Iris pigment epithelial cell (primary cell): ENCODE measurements at places on chromosomes 2 and 18.
A peak's percentile ranks its signal among the peaks of the same experiment; 100 is the strongest.

DNA sequence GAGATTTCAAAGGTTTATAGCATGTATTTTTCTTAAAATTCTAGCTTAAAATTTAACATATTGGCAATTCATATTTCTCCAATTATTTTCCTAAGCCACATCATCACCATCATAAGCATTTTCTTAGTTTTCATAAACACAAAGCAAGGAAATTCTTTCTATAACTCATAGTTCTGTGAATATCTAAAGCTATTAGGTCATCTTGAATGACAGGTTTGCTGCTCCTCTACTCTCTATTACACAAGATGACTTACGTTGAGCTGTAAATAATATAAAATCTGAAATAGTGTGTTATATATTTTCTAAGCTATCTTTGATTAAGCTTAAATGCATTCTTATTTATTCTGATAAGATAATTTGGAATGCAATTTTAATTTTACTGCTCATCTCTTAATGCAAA lies 984.6 kb upstream of the CNTNAP5 start:
- DNase-seq, result no peak

GRCh38 chr2:831622-832021 lies 119.0 kb upstream of the SNTG2 start:
- no peak for DNase-seq

GRCh38 chr2:113278742-113279139 lies at the start of gene PAX8:
Gene PAX8, minus strand, starts transcription at chr2:113278921. Its CDS starts 527 bp downstream, at chr2:113278394.
- no peak for DNase-seq

- DNase-seq, result no peak
Observed at GRCh38 chr2:122031544-122032263, 276.3 kb downstream of the TSN start.

DNA sequence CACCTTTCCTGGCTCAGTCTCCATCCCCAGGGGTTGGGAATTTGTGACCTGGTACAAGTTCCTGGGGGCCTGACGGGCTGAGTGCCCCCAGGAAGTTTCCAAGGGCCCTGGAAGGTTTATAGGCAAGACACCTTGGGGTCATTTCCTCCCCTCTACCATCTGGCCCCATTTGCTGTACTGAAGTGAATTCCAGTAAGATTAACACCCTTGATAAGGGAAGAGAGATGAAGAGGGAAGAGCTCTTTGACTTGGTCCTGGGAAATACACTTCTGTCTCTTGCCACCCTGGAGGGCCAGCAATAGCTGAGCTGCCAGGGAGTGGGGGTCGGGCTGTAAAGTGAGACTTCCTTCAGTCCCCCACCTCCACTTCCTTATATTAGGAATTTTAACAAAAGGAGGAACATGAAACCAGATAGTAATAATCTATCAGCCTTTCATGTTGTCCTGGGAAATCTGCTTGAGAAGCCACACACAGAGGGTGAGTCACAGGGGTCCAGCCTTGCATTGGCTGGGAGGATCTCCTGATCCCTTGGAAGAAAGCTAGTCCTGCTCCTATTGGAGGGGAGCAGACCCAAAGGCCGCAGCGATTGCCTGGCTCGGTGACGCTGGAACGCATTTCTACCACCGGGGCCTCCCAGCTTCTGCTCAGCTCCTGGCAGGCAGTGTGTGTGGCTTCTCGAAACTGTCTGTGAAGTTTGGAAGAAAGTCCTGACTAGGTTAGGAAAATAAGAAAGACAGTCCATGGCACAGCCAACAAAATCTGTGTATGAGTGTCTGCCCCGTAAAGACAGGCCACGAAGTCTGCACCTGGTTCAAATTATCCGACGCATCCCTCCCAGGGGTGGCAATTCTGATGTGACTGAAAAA lies 87.3 kb downstream of the ACAA2 start:
- peak; percentile 100 for DNase-seq

- no peak for DNase-seq
Observed at GRCh38 chr18:22320771-22321170, 96.9 kb downstream of the CTAGE1 start.

GRCh38 chr2:224971214-224971613 lies 71.1 kb downstream of the DOCK10 start:
- no peak for DNase-seq

- no peak for DNase-seq
Observed at GRCh38 chr2:182814380-182814779, 52.1 kb downstream of the FRZB start.

GRCh38 chr18:6601241-6601640 lies 128.3 kb upstream of the ARHGAP28 start:
- DNase-seq, result no peak

DNA sequence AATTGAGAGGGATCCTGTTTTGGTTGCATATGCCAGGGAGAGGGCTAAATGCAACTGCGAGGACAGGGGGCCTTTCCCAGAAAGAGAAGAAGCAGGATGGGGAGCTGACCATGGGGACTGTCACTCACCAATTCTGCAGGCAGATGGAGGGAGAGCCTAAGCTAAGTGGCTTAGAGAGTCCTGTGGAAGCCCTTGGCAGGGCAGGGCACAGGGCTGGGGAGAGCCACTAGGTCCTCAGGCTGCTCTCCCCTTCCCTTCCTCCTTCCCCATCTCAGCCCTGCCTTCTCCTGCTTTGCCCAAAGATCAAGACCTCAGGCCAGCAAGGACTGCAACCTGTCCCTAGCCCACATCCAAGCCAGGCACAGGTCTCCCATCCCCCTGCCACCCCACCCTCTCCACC lies 24.4 kb upstream of the CATIP start:
- no peak for DNase-seq

DNA sequence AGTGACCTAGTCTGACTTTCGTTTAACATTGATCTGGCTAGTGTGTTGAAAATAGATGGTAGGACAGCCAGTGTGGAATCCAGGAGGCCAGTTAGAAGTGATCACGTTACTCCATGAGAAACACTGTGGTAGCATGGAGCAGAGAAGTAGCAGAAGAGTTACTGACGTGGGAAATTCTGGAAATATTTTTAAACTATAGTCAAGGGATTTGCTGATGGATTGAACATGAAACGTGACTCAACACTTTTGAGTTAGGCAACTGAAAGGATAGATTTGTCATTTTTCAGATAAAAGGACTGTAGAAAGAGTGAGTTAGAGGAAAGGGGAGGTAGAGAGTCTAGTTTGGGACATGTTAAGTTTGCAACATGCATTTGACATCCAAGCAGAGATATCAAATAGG lies 130.4 kb downstream of the IRS1 start:
- no peak for DNase-seq

GRCh38 chr18:21831413-21831831 lies 90.8 kb downstream of the MIB1 start:
- peak; percentile 21 for DNase-seq

GRCh38 chr2:172710584-172711047 lies 25.0 kb upstream of the RAPGEF4 start:
- peak; percentile 86 for DNase-seq

- DNase-seq, result no peak
Observed at GRCh38 chr18:59905686-59906091, 5.9 kb downstream of the PMAIP1 start.

DNA sequence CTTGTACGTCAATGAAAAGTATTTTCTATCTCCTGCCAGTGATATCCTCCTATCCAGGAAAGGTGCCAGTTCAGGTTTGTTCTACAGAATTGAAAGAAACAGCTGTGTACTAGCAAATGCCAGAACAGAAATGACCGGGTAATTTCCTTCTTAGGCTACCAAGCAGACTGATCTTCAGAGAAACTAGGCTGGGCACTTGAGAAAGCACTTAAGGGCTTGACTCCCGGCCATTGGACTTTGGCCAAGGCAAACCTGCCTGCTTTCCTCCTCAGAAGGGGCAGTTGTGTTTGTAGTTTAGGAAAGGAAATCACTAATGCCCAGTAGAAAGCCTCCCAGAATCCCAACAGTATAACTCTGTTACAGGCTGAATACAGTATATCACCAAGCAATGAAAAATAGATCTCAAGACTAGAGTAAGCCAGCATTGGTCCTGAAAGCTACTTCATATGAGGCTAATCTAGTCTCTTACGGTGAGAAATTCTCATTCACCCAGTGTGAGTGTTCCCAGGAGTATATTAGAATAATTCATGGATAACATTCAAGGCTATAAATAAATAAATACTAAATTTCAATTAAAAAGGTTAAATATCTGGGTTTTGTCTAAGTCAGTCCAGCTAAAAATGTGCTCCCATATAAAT lies 43.0 kb upstream of the COL5A2 start:
- DNase-seq, result peak; percentile 51

DNA sequence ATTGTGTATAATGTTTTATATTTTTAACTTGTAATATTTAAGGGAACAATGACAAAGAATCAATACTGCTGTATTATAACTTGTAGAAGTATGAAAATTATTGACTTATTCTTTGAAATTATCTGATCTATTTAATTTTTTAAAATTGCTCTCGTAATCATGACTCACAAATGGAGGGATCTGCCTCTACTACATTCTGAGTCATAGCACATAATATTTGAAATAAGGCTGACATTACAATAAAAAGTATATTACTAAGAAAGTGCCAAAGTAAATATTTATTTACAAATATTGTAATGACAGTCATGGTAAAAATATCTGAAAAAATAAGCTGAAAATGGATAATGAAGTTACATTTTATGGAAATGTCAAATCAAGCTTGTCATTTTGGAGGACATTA lies 1144.6 kb upstream of the CDH2 start:
- DNase-seq, result peak; percentile 6

GRCh38 chr18:72867746-72868584 lies at the start of gene NETO1:
Gene NETO1, minus strand, starts transcription at chr18:72867987. Its CDS starts 696 bp downstream, at chr18:72867291.
- no peak for DNase-seq

GRCh38 chr2:164363646-164364045 lies 257.6 kb downstream of the GRB14 start:
- DNase-seq, result no peak

GRCh38 chr2:74481431-74481830 lies 1.4 kb downstream of the CCDC142 start:
- DNase-seq, result no peak

DNA sequence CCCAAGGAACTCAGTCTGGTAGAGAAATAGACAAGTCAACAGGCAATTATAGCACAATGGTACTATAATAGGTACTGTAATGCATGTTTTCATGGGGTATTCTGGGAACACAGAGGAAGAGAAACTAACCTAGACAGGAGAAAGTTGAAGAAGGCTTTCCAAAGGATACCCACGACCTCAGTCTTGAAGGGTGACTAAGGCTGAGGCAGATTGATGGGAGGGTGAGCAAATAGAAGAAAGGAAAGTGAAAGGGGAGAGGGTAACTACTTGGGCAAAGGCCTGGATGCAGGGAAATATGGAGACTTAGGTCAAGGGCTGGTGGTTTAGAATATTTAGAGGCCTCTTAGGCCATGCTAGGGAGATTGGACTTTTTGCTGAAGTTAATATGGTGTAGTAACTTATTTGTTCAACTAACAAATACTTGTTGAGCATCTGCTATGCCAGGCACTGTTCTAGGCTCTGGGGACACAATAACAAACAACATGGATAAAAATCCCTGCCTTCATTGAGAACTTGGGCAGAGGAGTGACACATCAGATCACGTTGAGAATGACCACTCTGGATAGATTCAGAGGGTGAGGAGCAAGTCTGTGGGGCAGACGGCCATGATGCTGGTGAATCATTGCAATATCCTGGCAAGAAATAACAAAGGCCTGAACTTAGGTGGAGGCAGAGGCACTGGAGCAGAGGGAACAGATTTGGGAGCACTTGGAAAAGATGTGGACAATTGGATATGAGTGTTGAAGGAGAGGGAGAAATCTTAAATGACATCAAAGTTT lies 56.4 kb downstream of the PLB1 start:
- peak; percentile 51 for DNase-seq

DNA sequence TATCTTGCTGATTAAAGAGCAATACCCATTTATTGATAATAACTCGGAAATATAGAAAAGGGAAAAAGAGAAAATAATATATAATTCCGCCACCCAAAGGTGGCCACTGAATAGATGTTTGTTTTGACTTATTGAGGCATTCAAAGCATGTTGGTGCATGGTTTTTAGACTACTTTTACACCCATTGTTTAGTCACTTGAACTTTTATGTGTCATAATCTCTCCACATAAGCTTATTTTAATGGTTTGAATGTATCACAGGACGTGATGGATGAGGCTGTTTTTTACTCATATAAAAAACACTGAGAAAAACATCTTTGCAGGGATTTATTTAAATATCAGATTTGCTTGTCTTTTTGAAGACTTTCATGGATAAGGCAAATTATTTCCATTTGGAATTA lies 120.4 kb downstream of the ACKR3 start:
- DNase-seq, result no peak

- peak; percentile 53 for DNase-seq
Observed at GRCh38 chr2:176126929-176127773, 2.4 kb upstream of the HOXD8 start.
